Natural killer cell treated with Interleukin-12 subunit alpha and Interleukin-12 subunit beta and Interleukin-15 and Interleukin-18, amount 100 ng/mL, for 72 hours (primary cell): ENCODE measurements at places on chromosomes 1 and 21.

DNA sequence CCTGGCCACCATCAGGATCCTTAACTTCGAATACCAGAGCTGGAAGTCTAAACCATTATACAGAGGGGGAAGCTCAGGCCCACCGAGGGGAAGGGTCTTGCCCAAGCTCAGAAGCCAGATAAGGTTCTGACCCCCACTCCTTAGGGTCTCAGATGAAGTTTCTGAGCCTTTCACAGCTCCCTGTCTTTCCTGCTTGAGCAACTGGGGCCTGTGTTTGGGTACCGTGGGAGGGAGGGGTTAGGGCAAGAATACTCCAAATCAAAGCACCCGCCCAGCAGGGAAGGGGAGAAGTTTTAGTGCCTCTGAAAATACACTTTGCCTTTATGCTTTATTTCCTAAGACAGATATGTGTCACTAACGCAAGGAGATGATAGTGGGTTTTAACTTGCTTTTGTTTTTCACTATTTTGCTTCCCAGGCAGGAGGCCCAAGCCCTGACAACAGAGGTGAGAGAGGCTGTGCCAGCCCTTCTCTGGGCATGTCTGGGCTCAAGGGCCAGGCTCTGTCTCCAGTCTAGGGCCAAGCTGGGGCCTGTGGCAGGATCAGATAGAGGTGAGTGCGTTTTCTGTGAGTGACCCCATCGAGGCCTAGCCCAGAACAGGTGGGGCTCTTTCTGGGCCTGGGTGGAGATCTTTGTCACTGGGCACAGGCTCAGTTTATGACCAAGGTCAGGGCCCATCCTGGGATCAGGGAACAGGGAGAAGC is 20.5 kb upstream of the TENT5B start:
- DNase-seq: no peak

- no peak for DNase-seq
Observed at GRCh38 chr1:235051521-235051920, 77.1 kb downstream of the TOMM20 start.

GRCh38 chr1:167454894-167455785 is 63.2 kb downstream of the CD247 start:
- DNase-seq: peak; percentile 91

GRCh38 chr1:46404482-46405196 is 10.5 kb downstream of the FAAH start:
- DNase-seq: no peak

GRCh38 chr1:211564084-211564483 is 14.9 kb downstream of the SLC30A1 start:
- DNase-seq: no peak

- no peak for DNase-seq
Observed at GRCh38 chr1:216555653-216556052, 132.4 kb upstream of the USH2A start.

DNA sequence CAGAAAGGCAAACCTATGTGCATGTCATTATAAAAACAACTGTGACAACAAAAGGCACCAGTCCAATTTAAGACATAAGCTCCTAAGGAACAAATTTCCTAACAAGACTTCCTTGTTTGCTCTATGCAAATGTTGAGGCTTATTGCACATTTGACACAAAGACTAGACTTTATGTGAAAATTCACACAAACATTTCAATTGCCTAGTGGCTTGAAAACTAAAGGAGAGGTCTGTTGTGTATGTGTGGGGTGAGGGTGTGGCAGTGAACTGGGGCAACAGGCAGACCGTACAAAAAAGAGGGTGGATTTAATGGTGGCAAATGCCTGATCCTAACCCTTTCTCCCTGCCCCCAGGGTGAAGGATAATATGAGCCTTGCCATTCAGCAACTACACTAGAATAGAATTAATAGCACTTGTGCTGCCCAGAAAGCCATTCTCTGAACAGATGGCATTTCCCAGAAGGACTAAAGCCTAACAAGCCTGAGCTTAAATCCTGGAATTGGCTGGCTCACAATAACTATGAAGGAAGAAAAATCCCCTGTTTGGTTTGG is 73.9 kb downstream of the GLUL start:
- no peak for DNase-seq

GRCh38 chr1:12206792-12207424 is 22.9 kb upstream of the VPS13D start:
- DNase-seq: no peak

DNA sequence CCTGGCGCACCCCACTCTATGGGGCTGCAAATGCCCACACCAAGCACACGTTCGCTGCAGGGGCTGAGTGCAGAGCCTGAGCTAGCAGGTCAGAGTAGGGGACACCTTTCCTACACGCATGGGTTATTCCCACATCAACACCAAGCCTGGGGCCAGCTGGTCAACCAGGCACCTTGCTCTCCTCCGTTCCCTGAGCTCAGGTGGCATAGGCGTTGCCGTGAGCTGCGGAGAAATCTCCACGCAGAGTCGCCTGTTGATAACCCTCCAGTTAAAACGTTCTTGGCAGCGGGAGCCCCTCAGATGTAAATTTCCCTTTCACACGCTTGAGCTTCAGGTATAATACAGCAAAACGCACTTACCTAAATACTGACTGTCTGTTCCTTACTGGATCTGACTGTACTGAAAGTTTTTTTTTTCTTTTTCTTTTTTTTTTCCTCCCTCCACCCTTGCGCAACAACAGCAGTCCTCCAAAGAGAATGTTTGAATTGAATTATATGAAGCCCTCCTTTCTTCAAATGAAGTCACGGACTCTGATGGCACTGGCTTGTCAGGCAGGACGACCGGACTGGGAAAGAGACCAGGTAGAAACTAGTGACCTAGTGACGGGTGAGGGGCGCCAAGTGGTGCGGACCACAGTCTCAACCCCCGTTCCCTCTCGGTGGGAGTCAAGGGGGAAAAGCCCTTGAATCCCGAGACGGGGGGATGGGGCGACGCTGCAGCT is 2.1 kb downstream of the BRINP3 start:
- DNase-seq: no peak

DNA sequence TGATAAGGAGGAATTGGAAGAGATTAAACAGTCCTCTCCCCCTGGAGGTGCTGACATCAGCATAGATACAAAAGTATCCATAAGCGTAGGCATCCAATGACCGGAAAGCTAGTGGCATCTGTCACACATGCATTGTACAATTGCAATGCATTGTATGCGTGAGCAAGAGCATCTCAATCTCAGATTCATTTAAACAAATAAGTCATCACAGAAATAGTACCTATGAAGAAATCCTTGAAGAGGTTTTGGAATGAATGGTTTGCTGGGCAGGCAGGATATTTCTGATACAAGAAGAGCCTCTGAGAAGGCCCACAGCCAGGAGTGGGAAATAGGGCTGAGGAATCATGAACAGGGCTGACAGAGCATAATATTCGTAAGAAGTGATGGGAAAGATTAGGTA is 88.9 kb upstream of the ABCD3 start:
- no peak for DNase-seq

DNA sequence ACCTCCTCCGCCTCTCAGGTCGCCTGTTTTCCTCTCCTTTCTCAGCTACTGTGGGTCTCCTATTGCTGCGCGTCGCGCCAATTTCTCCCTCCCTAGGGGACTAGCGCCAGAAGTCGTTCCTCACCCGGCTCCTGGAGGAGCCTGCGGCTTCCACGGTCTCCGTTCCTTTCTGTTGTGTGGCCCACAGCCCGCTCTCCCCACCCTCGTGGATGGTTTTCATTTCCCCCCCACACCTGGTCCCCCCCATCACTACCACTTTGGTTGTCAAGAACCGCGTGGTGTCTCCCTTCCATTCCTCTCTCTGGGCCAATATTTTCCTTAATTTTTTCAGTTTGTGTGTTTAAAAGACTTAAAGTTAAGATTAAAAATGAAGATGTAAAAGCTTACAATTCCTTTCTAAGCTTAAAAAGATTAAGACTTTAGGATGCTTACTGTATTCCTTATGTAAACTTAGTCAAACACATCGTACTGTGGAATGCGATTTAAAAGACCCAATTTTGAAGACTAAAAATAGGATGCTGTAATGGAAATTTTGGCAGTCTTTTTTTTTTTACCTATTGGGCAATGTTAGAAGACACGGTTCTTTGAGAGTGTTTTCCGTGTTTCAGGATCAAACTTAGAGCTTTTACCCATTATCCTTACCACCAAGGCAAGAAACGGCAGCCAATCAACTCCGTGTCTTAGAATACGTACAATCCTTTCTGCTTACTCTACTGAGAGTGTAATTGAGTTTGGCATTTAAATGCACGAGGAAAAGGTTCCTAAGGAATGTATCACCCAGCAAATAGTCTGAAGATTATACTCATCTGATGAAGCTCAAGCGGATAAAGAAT is 773 bp downstream of the CNST start:
- no peak for DNase-seq

DNA sequence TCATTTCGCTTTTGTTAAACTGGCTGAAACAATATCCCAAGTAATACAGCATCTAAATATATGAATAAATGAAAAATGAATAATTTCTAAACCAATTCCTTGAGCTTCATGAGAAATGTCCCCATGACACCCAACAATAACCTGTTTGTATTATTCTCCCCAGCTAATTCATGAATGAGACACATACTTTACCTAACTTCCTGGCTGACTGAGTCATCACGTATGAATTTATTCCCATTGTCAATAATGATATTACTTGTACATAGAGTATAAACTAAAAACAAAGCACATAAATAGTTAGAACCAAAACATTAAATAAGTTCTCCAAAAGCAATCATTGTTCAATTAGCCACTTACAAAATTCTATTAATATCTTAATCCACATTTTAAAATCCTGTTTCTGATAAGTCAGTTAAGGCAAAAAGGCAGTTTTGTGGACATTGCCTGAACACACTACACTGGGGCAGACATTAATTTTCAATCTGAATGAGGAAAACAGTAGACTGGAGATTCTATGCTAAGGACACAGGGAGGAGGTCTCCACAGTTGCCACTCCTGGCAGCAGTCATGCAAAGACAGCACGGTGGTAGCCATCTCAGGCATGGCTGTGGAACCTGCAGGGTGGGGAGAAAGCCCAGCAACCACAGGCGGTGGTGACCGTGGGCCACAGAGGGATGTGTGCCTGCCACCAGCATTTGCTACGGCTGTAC is 48.2 kb downstream of the SLC9C2 start:
- no peak for DNase-seq

DNA sequence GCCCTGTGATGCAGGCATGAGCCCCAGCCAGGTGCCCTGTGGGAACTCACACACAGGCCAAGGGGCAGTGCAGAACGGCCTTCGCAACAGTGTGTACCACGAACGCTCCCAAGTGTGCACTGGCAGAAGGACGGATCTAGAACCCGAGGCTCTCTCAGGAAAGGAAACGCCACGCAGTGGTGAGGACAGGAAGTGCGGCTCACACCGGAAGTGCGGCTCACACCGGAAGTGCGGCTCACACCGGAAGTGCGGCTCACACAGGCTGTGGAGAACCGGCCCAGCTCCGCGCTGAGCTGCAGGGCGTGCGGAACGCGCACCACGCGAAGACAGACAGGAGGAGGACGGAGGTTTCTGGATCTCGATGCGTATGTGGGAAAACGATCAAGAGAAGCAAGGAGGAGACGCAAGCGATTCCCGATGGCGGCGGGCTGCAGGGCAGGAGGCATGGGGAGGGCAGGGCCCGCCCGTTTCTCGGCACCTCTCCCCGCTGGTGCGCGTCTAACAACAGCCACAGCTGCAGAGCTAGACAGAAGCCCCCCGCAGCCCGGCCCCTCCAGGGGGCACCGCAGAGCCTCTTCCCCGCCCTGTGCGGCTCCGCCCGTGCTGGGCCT is 35.9 kb upstream of the TMEM52 start:
- peak; percentile 63 for DNase-seq

GRCh38 chr1:67441183-67441582 is 11.0 kb upstream of the SERBP1 start:
- no peak for DNase-seq

DNA sequence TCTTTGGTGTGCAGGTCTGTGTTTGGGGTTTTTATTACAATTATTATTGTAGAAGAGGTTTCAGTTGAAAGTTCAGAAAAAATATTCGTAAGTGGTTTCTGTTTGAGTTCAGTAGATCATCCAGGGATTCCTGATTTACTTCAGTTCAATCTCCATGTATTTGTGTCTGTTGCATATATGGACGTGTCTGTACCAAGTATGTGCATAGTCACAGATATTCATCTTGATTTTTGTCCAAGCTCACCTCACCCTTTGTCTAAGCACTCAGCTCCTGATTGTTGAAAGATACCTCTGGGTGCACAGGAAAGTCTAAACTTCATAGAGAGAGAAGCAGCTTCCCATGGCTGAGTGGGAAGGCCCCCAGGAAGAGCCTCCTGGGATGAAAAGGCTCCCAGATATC is 141.7 kb downstream of the TBX15 start:
- DNase-seq: no peak

GRCh38 chr1:232596666-232597303 is 33.1 kb downstream of the SIPA1L2 start:
- DNase-seq: no peak

- DNase-seq: no peak
Observed at GRCh38 chr1:41751804-41752513, 166.8 kb downstream of the HIVEP3 start.

DNA sequence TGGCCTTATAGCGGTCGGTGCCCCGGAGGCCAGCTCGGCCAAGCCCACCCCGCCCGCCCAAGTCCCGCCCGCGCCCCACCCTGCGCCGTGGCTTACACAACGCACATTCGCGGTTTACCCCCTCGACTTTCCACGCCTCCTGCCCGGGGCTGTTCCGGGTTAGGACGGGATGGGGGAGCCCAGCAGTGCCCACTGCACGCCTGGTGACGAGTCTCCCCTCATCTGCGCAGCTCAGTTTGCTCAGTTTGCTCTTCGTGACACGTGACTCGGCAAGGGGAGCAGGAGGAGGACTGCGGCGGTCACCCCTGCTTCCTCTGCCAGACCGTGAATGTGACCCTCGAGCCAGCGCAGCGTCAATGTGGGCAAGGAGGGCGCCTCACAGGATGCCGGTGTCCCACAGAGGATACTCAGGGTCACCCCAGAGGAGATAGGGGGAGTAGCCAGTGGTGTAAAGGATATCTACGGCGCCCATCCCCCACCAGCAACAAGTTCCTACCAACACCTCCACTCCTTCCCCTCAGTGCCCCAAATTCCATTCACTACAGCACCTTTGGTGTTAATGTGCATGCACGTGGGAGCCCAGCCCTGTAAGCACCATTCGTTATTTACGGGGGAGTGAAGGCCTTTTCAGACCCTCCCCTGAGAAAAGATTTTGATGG is 350 bp upstream of the S100A6 start:
- DNase-seq: peak; percentile 91

DNA sequence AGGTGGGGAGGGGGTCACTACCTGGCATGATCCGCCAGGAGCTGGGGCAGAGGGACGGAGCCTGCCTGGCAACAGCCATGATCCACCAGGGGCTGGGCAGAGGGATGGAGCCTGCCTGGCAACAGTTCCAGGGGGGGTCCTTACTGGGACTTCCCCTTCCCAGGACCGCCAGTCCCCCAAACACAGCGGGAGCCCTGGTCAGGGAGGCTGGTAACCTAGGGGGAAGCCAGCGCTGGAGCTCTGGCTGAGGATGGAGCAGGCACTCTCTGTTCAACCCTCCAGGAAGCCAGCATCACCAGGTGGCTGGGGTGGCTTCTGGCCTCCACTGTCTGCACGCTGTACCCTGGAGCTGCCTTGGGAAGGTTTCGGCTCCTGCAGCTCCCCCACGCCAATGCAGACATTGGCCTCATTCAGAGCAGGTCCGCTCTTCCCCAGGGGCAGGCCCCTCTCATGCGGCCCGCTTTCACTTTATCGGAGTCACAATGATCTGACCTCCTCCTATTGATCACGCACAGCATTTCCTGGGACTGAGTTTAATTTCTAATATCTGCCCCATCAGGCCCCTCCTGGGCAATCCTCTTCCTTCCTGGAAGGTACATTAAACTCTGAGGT is 68.4 kb upstream of the ABCG1 start:
- DNase-seq: no peak

GRCh38 chr21:46023555-46023954 is 42.0 kb downstream of the COL6A1 start:
- DNase-seq: no peak
